SK-MEL-5 (cell line): ENCODE measurements at places on chromosomes 6 and 20. TPM values are rescaled to one million over a fixed set of nuclear protein-coding genes. Genes with fewer than 3 reads are reported as not detected.

FOXS1 gene
- not detected in 2 replicates for total RNA-seq

SH3BGRL2 gene
- 0.98 and 1.0 TPM in 2 replicates for total RNA-seq

RTN4IP1 gene
- 9.3 and 10.5 TPM in 2 replicates for total RNA-seq

PRDM13 gene
- 2.6 and 3.5 TPM in 2 replicates for total RNA-seq

COL11A2 gene
- total RNA-seq, result 0.42 and 0.98 TPM in 2 replicates

RIPK1 gene
- total RNA-seq, result 28.3 and 29.6 TPM in 2 replicates

PROCR gene
- 41.0 and 45.2 TPM in 2 replicates for total RNA-seq

OXT gene
- not detected in 2 replicates for total RNA-seq

ENPP5 gene
- 2.0 and 3.0 TPM in 2 replicates for total RNA-seq

SOX18 gene
- total RNA-seq, result 0.37 TPM in 1 of 2 replicates, not detected in the other
